ENCODE measurements at places on chromosomes 2 and 18. TPM values are rescaled to one million over a fixed set of nuclear protein-coding genes. Genes with fewer than 3 reads are reported as not detected.
A peak's percentile ranks its signal among the peaks of the same experiment; 100 is the strongest.

- peak; percentile 63 for DNase-seq
Observed at GRCh38 chr18:27605107-27605834, 420.2 kb upstream of the CHST9 start.

- no peak for DNase-seq
Observed at GRCh38 chr2:25794544-25795276, 83.6 kb downstream of the ASXL2 start.

- no peak for DNase-seq
Observed at GRCh38 chr2:233988581-233988980, 61.9 kb upstream of the SPP2 start.

Gene TMEM185B
- 28.6 TPM for total RNA-seq

All from mesothelial cell of epicardium (in vitro differentiated cells).